ENCODE measurements at places on chromosomes 11 and 22.

- DNase-seq = no peak
Observed at GRCh38 chr22:33869946-33870345, 50.3 kb downstream of the LARGE1 start.

GRCh38 chr22:39999144-39999757 lies 4.5 kb downstream of the FAM83F start:
- DNase-seq = peak; percentile 61

GRCh38 chr22:20204311-20204710 lies 53.5 kb upstream of the CCDC188 start:
- DNase-seq = no peak

- peak; percentile 14 for DNase-seq
Observed at GRCh38 chr22:47836957-47837356, 1074.5 kb downstream of the TBC1D22A start.

DNA sequence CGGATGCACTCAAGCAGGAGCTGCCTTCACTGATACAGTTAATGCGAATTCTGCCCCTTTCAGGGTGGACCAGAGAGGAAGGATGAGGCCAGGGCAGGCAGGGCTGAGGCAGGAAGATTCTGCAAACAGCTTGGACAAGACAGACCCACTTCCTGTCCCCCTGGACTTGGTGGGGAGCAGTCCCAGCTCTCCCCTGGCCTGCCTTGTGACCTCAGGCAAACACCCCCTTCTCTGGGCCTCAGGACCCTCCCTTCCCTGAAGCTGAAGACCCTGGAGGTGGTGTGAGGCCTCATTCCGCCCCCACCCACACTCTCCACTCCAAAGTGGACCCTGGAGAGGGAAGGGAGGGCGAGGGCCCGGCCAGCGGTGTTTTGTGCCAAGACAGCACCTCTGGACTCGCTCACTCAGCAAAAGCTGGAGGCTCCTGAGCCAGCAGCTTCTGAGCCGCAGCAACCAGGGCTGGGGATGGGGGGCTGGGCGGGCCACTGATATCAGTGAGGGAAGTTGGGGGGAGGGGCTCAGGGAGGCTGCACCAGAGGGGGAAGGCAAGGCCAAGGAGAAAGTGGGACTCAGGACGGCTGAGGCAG lies 8.5 kb downstream of the RAB3IL1 start:
- DNase-seq = no peak

GRCh38 chr11:73154178-73154577 lies 12.1 kb upstream of the FCHSD2 start:
- DNase-seq = no peak

- no peak for DNase-seq
Observed at GRCh38 chr11:32161293-32161692, 70.4 kb downstream of the RCN1 start.

DNA sequence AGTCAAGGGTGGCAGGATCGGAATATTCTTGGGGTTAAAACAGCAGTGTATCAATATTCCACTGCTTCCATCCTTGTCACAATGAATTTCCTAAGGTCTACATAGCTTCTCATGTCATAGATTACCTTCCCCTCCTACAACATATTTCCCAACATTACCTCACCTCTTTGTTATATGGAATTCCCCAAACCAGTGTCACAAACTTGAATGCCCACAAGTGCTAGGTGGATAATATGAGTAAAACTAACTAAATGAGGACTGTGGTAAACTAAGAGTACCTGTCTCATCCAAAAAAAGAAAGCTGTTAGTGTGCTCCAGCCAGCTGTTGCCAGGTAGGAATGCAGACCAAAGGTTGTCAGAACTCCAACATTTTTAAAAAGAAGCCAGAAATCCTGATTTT lies 17.0 kb upstream of the NUCB2 start:
- DNase-seq = no peak

GRCh38 chr11:68146010-68146540 lies 24.9 kb upstream of the CHKA start:
- DNase-seq = no peak
